ENCODE measurements at places on chromosomes 12 and 14.

DNA sequence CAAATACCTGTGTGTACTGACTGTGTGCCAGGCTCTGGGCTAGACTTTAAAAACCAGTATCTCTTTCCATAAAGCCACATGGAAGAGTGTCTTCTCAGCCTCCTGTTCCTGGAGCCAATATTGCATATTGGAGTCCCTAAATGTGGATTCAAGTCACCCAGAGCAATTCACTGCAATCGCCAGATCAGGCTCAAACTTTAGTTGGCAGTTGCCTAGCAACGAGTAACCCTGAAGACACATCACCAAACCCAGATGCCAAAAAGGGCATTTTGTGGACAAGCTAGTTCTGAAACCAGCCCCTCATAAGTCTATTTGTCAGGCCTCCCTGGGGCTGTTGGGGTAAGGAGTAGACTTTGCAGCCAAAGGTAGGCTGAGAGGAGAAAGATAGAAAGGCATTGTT is 13.7 kb downstream of the DPF3 start:
- DNase-seq = no peak

- no peak for DNase-seq
Measured at GRCh38 chr14:99685151-99685591, 1.1 kb downstream of the CYP46A1 start.

DNA sequence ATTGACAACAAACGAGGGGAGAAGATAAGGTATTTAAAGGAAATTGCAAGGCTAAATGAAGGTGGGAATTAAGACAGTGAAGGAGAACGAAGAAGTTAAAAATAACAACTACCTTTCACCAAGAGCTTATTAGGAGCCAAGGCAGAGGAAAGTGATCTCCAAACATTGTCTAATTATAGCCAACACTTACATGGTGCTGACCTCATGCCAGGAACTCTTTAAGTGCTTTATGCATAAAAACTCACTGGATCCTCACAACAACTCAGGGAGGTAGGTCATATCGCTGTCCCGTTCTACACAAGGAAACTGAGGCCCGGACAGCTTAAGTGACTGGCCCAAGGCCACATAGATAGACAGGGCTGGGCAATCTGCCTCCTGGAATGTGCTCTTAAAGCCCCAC is 19.5 kb downstream of the TAMALIN start:
- DNase-seq = no peak

DNA sequence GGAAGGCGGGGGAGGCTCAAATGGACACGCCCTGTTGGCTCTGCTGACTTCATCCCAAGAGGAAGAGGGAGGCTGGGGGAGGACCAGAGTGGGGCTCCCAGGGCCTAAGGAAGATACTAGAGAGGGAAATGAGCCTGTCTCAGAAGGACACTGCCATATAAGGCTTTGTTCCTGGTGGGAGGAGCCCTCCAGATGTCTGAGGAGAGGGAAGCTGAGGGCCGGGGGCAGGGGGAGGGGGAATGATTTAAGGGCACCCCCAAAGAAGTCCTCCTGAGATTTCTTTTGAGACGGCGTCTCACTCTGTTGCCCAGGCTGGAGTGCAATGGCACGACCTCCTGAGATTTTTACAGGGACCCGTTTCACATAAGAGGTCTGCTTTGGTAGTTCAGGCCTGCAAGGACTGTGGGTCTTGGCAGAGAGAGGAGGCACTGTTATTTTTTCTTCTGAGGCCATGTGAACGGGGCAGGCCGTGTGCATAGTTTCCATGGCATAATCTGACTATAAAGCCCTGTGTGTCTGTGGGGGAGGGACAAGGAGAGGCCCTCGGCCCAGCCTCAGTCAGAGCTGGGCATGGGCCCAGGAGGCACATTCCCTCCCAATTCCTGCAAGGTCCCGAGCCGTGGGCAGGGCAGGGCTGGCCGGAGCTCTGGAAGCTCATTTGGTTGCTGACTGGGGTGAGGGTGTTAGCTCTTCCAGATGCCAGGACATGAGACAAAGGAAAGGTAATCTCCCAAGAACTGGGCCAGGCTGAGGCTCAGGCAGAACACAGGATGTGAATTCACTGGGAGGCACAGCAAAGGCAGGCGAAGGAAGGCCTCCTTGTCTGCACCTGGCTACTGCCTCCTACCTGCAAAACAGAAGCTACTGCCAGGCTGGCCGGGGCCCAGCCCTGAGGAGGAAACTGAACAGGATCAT is 22.2 kb upstream of the PLEKHG3 start:
- no peak for DNase-seq

- DNase-seq = peak; percentile 29
Measured at GRCh38 chr14:35336494-35337268, 44.5 kb downstream of the PSMA6 start.

DNA sequence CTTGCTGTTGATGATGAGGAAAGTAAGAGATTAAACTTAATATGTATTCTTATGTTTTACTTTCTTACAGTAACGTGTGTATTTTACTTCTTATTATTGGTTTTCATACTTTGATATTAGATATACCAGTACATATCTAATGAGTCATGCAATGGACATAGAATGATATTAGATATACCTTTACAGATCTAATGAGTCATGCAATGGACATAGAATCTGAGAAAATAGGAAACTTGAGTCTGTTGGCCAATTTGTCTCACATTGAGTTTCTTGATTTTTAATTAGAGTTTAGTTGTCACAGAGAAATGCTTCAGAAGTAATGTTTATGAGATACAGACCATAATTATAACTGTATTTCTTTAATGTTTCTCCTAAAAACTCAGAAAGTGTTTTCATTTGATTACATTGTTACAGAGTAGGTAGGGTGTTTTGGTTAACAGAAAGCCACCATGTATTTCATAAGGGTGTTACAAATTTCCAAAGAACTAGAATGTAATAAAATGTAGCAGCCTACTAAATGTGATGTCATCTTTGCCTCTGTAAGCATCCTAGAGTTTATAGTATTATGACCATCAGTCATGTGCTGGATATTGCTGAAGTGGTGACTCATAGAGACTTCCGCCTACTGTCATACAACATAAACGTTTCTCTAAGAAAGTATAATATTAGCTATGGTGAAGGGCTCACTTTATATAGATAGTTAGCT is 3.0 kb downstream of the GAS2L3 start:
- no peak for DNase-seq

DNA sequence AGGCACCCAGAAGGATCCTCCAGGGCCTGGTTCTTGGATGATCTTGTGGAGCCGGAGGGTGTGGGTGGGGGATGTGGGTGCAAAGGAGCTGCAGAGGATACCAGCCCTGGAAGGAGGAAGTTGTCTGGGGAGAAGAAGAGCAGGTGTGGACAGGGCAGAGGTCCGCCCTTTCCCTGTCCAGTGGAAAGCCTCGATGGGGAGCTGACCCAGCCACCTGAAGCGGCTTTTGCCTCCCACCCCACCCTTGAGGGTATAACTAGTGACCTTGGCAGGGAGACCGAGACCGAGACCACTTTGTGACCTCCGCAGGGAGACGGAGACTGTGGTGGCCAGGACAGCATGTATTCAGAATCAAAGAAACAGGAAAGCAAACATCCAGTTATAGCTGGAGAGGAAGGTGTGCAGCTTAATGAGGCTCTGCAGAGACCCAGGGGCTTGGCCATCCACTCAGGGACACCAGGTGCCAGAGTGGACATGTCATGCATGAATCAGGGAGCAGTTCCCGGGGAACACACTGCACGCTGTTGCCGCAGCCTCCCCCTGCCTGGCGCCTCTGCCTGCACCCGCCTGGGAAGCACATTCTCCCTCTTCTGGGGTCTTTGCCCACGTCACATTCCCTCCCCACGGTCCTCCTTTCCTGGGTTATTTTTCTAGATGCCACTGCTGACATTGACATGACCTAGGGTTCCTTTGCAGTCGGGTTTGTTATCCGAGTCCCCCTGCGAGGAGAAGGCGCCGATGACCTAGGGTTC is 87.7 kb downstream of the ADGRD1 start:
- DNase-seq = no peak

GRCh38 chr12:76259106-76259505 is 89.1 kb downstream of the BBS10 start:
- no peak for DNase-seq

DNA sequence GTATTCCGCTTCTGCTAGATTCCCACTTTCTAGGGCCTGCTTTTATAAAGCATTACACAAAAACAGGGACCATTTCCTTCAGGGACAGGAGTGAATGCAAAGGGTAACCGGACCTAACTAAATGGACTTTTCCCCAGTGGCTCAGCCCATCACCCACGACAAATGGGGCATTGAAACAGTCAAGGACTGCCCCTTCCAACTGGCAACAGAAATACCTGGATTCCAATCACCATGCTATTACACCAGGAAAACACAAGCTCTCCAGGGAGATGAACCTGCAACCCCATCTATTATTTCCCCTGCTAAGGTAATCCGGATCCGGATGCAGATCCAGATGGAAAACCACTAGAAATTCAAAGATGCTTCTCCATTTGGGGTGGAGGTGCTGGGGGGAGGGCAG is 1.0 kb downstream of the MPHOSPH9 start:
- DNase-seq = no peak

DNA sequence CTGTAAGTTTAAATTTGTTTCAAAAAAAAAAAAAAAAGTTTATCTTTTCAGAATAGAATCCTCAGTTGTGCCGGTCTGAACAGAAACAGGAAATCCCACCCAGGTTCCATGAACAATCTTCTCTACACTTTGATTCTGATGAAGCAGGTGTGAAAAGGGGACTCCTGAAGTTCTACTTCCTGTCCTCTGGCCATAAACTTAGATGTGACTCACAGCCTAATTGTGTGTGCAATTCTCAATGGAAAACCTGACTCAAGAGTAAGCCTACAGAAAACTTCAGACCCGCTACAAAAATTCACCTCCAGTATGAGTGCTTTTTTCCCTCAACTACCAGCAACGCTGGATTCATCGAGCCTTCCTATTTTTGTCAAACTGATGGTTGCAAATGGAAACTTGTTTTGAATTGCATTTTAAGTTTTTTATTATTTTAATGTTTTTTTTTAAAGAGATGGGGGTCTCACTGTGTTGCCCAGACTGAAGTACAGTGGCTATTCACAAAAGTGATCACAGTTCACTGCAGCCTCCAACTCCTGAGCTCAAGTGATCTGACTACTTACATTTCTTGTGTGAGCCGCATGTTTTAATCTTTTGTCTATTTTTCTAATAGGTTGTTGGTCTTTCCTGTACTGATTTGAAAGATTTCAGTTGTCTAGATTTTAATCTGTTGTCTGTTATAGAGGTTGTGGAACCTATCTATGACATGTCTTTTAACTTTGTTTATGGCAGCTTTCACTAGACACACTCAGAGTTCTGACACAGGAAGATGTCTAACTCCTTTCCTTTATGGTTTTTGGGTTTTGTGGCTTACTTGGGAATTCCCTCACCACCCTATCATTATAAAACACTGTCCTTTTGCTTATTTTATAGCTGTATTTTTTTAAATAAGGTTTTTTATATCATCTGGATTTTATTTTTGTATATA is 37.6 kb downstream of the ATG14 start:
- DNase-seq = no peak

All from GOT3 (cell line).